CD4-positive, alpha-beta T cell (primary cell): ENCODE measurements at places on chromosomes 11 and 22.

- no peak overlapping the region for H3K4me3 ChIP-seq
- H3K27ac ChIP-seq = no peak overlapping the region
Measured at GRCh38 chr11:10719616-10720015, 26.1 kb upstream of the IRAG1 start.

- H3K4me3 ChIP-seq = no peak overlapping the region
- no peaks in the 10 kb centered on the region for H3K36me3 ChIP-seq
- no peaks in the 10 kb centered on the region for H3K27me3 ChIP-seq
- no peaks in the 10 kb centered on the region for H3K4me1 ChIP-seq
- DNase-seq = no peak
- no peak overlapping the region for H3K27ac ChIP-seq
Measured at GRCh38 chr22:33687464-33687863, 232.8 kb downstream of the LARGE1 start.

DNA sequence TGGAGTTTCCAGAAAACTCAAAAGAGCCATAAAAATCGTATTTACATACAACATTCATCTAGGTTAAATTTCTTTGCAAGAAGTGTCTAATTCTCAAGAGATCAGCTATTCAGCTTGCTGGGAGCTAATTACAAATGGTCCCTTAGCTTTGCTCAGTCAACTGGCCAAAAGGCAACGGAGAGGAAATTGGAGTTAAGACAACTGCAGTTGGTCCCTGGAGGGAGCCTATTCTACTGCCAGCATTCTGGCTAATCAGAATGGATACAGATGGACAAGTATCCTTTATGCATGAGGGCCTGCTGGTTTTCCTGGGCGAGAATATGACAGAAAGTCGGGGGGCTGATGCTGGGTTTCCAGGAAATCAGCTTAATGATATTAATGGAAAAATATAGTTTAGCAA lies 45.5 kb downstream of the KCNJ1 start:
- DNase-seq = no peak
- peaks cover 16% of the 10 kb centered on the region for H3K36me3 ChIP-seq
- H3K27me3 ChIP-seq = no peaks in the 10 kb centered on the region
- no peak overlapping the region for H3K4me3 ChIP-seq
- no peaks in the 10 kb centered on the region for H3K4me1 ChIP-seq

DNA sequence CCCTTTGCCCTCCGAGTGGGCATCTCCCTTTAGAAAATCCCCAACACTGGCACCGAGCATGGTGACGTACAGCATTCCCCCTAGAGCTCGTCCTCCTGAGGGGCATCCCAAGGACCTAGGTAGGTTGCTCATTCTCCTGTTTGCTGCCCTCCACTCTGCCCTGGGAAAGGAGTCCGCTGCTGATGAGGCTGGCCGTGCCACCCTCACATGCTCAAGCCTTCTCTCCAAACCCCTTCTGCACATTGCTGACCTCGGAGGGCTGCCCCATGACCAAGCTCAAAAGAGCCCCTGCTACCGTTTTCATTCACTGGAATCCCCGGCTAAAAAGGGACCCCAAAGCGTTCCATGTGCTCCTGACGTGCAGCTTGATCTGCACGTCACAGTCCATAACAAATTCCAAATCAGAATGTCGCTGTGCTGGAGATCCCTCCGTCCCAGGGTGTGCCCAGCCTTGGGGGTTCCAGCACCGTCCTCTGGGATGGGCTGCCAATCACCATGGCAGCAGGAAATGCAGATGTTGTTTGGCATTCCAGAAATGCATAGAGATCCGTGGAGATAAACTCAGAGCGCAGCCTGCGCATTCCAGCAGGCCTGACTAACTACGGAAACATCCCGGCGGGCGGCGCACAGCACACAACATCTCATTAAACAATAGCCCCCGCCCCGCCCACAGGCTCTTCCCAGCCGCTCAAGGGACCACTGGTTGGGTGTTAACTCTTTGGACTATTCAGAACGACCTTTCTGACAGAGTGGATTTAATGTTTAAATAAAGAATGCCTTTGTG lies 26.3 kb upstream of the GNB1L start:
- no peak overlapping the region for H3K4me3 ChIP-seq
- H3K36me3 ChIP-seq = no peaks in the 10 kb centered on the region
- H3K4me1 ChIP-seq = peaks cover 30% of the 10 kb centered on the region

DNA sequence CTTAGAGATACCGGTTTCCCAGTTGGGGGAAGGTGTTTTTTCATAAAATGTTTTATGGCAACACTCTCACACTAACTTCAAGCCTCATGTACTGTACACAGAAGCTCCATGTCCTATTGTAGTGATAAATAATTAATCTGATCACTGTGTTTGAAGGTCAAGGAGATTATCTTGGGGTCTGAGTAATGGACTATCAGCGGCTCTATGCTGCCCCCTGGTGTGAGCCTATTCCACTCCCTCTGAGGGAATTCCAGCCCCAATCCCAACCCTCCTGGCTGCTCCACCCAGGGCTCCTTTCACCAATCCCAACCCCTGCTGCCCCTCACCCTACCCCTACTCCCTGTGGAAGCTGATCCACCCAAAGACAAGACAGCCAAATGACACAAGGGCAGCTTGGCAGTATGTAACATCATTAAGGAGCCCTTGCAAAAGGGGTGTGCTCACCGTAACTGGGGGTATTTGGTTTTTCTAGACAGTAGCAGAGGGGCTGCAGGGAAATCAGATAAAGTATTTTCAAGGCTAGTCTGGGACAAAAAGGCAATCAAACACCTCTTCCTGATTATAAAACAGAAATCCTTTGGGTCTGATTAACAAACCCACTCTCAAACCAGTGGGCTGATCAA lies 22.3 kb downstream of the HPS4 start:
- DNase-seq = peak; percentile 22
- no peaks in the 10 kb centered on the region for H3K4me1 ChIP-seq
- peaks cover 78% of the 10 kb centered on the region for H3K36me3 ChIP-seq
- H3K27me3 ChIP-seq = no peaks in the 10 kb centered on the region
- H3K4me3 ChIP-seq = no peak overlapping the region

DNA sequence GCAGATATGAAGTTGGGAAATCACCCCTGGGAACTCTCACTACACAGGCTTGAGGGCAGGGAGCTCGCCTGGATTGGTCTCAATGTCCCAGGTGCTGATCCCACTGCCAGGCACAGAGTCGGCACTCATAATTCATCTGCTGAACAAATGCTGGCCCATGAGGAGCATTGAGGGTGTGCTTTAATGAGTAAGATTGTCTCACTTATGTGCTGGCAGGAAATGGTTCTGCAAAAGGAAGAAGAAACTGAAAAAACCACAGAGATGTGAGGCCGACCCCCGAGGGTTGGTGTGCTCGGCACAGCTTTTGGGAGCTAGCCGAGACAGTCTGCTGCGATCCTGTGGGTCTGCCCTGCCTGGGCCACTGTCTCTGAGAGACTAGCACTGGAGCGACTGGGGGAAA lies 9.4 kb downstream of the PLAAT2 start:
- H3K27me3 ChIP-seq = no peaks in the 10 kb centered on the region
- H3K4me3 ChIP-seq = peak overlapping the region; percentile 15
- H3K36me3 ChIP-seq = no peaks in the 10 kb centered on the region
- peak overlapping the region; percentile 48 for H3K27ac ChIP-seq
- H3K4me1 ChIP-seq = peaks cover 47% of the 10 kb centered on the region

DNA sequence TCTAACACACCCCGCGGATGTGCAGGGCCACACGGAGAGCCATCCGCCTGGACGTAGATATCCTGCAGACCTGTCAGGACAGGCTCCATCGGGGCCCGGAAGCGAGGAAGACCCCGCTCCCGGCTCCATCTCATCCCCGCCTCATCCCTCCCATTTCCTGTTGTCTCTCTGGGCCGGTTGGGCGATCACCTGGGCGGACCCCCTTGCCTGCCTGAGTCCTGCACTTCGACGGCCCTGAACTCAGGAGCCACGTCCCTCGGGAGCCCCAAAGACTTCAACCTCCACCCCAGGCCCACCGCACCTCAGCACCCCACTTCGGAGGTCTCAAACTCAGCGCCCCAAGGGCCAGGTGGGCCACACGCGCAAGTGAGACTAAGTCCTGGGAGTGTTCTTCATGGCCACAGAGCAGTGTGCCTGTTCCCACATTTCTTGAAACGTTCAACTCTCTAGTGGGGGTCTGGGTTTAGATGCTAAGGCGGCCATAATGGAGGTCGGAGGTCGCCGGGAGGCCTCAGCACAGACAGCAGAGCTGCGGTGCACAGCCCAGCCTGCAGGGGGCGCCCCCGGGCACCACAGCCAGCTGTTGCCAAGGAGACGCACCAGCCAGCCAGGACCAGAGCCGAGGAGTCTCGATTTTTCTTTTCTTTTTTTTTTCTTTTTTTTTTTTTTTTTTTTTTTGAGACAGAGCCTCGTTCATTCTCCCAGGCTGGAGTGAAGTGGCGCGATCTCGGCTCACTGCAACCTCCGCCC lies 26.0 kb upstream of the FADD start:
- H3K36me3 ChIP-seq = no peaks in the 10 kb centered on the region
- no peaks in the 10 kb centered on the region for H3K27me3 ChIP-seq
- DNase-seq = peak; percentile 18
- no peak overlapping the region for H3K27ac ChIP-seq
- H3K4me1 ChIP-seq = no peaks in the 10 kb centered on the region

DNA sequence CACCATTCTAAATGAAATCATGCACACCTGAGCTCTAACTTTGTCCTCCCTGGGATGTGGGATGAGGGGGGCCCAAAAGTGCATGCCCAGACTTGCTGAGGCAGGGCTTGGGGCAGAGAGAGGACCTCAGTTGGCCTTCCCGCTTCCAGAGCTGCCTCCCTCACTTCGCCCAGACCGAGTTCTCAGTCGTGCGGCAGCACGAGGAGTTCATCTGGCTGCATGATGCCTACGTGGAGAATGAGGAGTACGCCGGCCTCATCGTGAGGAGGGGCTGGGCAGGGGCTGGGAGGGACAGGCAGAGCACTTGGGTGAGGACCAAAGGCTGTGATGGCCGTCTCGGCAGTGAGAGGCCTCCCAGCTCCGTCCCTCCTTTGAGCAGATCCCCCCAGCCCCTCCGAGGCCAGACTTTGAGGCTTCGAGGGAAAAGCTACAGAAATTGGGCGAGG lies 8.2 kb downstream of the CFL1 start:
- H3K27ac ChIP-seq = no peak overlapping the region
- peaks cover 18% of the 10 kb centered on the region for H3K4me1 ChIP-seq
- no peak for DNase-seq

DNA sequence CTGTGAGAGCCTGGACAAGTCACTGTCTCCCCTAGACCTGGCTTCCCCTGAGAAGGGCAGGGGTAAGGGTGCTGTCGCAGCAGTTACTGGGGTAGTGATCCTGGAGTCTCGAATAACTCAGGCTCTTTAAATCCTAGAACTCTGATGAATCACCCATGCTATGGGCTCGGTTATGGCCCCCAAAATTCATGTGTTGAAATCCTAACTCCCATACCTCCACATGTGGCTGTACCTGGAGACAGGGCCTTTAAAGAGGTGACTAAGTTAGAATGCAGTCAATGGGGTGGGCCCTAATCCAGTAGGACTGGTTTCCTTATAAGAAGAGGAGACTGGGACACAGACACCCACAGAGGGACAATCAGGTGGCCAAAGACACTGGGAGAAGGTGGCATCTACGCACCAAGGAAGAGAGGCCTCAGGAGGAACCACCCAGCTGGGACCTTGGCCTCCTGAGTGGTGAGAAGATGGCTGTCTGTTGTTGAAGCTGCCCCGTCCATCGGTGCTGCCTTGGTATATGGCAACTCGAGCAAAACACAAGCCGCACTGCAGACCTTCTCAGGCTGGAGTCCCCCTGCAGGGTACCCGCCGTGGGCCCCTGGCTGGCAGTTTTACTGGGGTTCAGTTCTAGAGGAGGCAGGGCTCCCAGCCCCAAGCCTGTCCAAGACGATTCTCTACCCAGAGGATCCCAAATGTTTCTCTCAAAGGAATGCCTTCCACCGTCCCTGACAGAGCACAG lies 48.8 kb upstream of the SHISAL1 start:
- no peak for DNase-seq
- no peaks in the 10 kb centered on the region for H3K27me3 ChIP-seq
- no peaks in the 10 kb centered on the region for H3K36me3 ChIP-seq
- H3K4me1 ChIP-seq = no peaks in the 10 kb centered on the region
- H3K27ac ChIP-seq = no peak overlapping the region

DNA sequence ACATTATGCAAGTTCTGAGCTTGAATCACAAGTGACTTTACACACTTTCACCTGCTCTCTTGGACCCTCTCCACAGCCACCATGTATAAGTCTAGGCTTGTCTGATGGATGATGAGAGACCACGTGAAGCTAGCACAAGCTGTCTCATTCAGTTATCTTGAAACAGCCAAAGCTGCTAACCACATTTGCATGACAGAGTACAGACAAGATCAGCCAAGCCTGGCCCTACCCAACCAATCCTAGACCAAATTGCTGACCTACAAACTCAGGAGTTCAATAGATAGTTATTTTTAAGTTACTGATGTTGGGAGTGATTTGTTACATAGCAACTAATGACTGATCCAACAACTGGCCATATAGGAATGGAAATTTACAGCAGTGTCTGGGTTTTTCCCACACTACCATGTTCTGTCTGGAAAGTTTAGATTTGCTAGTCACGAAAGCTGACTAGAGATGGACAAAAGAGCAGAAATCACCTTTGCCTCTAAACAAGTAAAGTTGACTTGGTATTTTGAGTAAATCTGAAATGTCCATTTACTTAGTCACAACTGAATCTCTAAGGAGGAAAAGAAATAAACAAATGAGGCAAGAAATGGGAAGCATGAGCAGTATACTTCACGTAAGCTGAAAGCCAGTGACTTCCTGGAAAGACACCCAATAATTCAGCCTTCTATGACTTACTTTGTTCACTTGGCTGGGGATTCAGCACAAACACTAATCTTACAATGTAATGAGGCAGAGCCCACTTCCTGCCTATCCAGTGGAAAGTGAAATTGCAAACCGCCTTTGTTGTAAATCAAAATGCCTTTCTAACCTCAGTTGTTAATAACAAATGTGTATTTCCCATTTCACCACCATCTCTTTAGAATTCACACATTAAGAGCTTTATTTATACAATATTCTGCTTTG lies 101.7 kb downstream of the FAM181B start:
- H3K27ac ChIP-seq = no peak overlapping the region
- no peaks in the 10 kb centered on the region for H3K27me3 ChIP-seq
- no peak overlapping the region for H3K4me3 ChIP-seq
- H3K4me1 ChIP-seq = no peaks in the 10 kb centered on the region

DNA sequence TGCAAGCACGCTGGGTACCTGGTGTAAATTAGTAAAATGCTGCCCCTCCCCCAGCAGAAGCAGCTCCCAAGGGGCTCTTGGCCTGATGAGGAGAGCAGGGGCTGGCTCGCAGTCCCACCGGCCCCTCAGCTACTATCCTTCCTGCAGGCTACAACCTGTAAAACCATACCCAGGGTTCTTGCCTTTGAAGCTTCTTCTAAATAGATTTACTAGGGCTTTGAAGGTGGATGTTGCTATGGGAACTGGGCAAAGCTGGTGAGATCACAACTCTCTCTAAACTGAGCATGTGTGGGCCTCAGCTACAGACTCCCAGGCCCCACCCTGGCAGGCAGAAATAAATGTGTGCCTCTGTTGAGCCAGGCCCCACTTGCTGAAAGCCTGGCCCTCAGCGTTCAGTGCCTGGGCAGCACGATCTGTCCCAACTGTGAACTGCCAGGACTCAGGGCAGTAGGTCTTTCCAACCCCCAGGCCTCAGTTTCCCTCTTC lies 18.5 kb downstream of the CD5 start:
- no peaks in the 10 kb centered on the region for H3K27me3 ChIP-seq
- peaks cover 98% of the 10 kb centered on the region for H3K36me3 ChIP-seq
- peak overlapping the region; percentile 64 for H3K27ac ChIP-seq

- DNase-seq = no peak
Measured at GRCh38 chr22:27198518-27199035, 541.2 kb downstream of the MIAT start.

- H3K4me1 ChIP-seq = peaks cover 48% of the 10 kb centered on the region
- no peak overlapping the region for H3K4me3 ChIP-seq
- no peak overlapping the region for H3K27ac ChIP-seq
Measured at GRCh38 chr22:30219049-30219654, 27.4 kb downstream of the LIF start.
